ENCODE measurements at places on chromosomes 3 and 15.

- DNase-seq, result no peak
These were observed 45.7 kb downstream of the RLBP1 start for GRCh38 chr15:89175617-89176191.

DNA sequence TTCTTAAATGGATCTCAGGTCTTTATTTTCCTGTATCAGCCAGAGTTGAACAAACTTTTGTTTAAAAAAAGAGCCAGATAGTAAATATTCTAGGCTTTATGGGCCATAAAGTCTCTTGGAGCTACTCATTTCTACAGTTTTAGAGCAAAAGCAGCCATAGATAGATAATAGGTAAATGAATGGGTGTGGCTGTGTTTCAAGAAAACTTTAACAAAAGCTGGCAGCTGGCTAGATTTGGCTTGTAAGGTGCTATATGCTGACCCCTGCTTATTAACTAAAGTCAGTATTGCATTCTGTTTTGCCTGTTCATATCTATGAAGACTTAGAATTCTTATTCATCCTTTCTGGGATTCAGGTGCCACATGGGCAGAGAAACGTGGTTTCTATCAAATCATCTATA, 29.0 kb downstream of the MFN1 start:
- DNase-seq, result no peak

GRCh38 chr3:72722930-72723726, 125.1 kb downstream of the SHQ1 start:
- no peak for DNase-seq

- no peak for DNase-seq
These were observed 8.9 kb upstream of the IDH3A start for GRCh38 chr15:78140292-78140691.

DNA sequence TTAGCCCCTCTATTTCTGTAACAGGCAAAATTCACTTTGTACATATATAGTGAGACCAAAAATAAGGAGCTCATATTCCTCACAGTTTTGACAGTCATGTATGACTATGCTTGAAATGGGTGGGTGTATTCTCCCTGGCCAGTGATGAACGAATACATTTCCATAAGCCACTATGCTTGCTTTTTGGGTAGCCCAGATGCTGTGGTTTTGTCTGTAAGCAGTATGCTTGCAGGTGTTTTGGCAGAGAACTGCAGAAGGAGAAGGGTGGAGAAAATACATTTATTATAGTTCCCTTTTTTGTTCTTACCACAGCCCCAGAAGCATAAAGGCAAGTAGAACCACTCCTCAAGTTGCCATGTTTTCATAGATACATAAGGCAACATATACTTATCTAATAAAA, 131.2 kb downstream of the RBMS3 start:
- DNase-seq, result no peak

DNA sequence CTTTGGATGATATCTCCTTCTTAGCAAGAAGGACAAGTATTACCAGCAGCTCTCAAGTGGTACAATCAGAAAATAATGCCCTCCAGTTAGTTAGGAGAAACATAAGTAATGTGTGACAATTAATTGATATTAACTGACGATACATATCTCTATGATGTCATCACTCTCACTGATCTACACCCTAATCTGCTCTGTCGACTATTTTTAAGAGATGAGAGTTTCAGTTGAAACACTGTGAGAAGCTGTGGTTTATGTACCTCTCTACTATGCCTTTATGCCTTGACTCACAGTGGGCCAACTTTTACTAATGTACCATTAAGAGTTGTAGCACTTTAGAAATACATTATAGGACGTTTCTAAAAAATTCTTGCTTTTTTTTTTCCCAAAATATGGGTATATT, 8.6 kb downstream of the CEP152 start:
- DNase-seq, result no peak

GRCh38 chr3:104526901-104527401, 839.8 kb upstream of the ALCAM start:
- no peak for DNase-seq

DNA sequence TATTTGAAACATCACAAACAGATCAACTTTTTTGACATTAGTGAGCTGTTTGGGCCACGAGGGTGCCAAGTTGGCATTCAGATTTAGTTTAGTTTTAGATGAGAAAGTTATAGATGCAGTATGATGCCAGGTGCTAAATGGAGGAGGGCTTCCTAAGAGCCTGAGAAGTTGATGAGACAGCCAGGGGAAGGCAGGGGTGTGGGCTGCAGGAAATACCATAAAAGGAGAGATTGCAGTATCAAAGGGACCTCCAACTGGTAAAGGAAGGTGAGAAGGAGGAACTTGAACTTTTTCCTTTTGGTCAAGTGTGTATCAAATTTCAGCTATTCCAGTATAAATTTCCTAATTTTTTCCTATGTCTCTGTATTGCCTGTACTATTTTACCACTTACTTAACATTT, 2.0 kb upstream of the TNIK start:
- no peak for DNase-seq

DNA sequence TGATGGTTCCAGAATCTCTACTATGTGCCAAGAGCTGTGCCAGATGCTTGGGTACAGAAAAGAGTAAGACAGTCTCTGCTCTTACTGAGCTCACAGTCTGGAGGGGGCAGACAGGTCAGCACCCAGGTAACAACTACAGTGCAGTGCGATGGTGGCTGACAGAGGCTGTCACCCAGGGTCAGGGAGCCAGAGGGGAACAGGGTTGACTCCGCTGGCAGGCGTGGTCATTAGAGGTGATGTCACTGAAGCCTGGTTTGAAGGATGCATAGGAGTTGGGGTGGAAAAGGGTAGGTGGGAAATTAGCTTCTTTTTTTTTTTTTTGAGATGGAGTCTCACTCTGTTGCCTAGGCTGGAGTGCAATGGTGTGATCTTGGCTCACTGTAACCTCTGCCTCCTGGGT, 31.5 kb downstream of the GNB5 start:
- no peak for DNase-seq

GRCh38 chr3:87175732-87176131, 51.4 kb upstream of the CHMP2B start:
- DNase-seq, result no peak

DNA sequence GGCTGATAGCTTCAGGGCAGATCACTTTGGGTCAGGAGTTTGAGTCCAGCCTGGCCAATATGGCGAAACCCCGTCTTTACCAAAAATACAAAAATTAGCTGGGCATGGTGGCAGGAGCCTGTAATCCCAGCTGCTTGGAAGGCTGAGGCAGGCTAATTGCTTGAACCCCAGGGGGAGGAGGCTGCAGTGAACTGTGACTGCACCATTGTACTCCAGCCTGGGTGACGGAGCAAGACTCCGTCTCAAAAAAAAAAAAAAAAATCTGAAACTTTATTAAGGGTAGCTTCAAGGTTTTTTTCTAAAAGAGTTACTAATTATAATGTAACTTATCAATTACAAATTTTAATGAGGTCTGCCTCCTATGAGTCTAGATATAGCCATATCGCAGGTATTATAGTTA, 5.1 kb downstream of the NECTIN3 start:
- no peak for DNase-seq

GRCh38 chr3:133491481-133492059, 81.9 kb upstream of the CDV3 start:
- DNase-seq, result no peak

DNA sequence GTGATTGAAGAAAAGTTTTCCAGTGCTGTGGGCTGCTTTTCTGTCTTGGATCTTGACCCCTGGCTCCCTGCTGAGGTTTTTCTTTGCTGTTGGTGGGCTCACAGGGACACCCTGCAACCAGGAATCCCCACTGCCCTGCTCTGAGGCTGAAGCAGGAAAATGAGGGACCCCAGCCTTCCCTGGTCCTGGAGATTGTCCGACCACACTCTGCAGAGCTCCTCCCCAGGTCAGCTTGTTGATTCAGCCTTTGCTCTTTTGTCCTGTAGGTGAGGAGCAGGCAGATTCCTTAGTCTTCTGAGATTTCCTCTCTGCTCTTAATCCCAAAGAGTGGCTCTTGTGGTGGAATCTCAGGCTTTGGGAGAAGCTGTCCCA, 194.5 kb downstream of the RPLP1 start:
- DNase-seq, result no peak

GRCh38 chr3:128983293-128984069, 10.4 kb downstream of the CFAP92 start:
- no peak for DNase-seq

GRCh38 chr15:66400351-66400774, 13.7 kb downstream of the MAP2K1 start:
- no peak for DNase-seq

GRCh38 chr3:107430214-107430995, 53.2 kb downstream of the CCDC54 start:
- DNase-seq, result peak; percentile 45

DNA sequence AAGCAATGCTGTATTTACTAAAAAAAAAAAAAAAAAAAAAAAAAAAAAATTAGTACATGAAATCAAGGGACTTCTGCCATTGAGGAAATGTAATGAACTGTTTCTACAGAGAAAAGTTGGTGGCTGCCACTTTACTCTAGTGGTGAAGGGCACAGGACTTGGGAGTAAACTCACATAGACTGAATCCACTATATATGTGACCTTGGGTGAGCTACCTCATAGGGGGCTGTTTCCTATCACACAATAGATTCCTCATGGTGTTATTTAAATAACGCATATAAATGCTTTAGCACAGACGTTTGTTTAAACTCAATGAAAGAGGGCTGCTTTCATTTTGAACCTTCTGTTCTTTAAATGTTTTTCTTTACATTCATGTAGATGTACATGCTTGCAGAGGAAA, 25.8 kb downstream of the TERC start:
- DNase-seq, result no peak

DNA sequence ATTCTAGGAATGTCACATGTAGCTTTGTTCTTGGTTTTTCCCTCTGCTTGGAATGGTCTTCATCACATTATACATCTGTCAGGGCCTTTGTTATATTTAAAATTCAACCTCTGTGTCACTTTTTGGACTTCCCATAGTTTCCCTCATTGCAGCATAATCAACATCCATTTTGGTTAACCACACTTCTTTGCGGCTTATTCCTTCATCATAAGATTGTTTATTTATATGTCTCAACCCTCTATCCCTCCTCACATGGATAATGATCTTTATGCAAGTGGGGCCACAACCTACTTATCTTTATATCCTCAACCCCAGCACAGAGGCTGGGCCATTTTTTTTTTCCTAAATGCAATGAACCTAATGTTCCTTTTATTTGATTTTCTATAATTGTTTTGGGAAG, 260.0 kb upstream of the THBS1 start:
- DNase-seq, result no peak

DNA sequence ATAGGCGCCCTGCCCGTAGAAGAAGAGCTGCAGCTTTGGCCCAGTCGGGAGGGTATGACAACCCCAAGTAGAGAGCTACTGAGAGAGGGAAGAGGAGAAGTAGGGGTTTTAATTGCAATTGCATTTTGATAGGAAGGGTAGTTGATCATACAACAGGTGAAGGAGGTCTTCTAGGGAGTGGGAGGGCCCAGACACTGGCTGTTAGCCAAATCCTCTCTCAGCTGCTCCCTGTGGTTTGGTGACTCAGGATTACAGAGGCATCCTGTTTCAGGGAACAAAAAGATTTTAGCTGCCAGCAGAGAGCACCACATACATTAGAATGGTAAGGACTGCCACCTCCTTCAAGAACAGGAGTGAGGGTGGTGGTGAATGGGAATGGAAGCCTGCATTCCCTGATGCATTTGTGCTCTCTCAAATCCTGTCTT, 408.9 kb upstream of the THBS1 start:
- DNase-seq, result peak; percentile 68

- no peak for DNase-seq
These were observed at the start of gene CYP8B1 for GRCh38 chr3:42875325-42876151. Gene CYP8B1, minus strand, starts transcription at chr3:42875879. Its CDS starts 63 bp downstream, at chr3:42875816.

GRCh38 chr15:81029414-81030300, 28.9 kb downstream of the TLNRD1 start:
- DNase-seq, result no peak

DNA sequence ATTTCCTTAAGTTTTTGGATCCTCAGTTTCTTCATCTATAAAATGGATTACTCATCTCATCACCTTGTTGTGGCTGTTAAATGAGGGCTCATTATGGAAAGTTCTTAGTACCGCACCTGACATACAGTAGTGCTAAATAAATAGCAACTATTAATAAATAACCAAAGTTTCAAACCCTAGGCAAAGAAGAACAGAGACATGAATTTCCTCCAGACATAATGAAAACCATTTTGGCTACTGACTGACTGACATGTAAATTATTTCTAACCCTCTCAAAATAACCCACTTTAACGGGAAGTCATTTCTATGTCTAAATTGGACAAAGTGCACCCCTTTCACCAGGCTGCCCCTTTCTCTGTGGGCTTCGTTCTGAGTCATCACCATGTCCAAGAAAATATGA, 17.4 kb upstream of the KLHL6 start:
- DNase-seq, result no peak

GRCh38 chr15:55884223-55884622, 109.2 kb downstream of the NEDD4 start:
- DNase-seq, result no peak

DNA sequence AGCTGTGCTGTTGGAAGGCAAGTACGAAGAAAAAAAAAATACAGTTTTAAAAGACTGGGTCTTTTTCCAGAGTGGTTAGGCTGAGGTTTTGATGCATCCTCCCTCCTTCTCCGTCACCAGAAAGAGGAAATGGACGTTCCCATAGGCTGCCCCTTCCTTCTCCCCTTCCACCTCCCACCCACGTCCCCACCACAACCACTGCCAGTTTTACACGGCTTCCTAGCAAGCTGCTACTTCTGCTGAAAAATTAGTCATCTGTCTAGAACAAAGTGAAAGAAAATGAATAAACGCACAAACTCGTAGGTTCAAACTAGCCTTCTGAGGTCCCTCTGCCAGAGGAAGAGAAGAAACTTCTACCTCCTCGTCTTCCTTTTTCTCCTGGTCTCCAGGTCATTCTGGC, 71.6 kb upstream of the RPL35A start:
- DNase-seq, result no peak

GRCh38 chr3:12280357-12280806, 8.5 kb upstream of the PPARG start:
- no peak for DNase-seq

DNA sequence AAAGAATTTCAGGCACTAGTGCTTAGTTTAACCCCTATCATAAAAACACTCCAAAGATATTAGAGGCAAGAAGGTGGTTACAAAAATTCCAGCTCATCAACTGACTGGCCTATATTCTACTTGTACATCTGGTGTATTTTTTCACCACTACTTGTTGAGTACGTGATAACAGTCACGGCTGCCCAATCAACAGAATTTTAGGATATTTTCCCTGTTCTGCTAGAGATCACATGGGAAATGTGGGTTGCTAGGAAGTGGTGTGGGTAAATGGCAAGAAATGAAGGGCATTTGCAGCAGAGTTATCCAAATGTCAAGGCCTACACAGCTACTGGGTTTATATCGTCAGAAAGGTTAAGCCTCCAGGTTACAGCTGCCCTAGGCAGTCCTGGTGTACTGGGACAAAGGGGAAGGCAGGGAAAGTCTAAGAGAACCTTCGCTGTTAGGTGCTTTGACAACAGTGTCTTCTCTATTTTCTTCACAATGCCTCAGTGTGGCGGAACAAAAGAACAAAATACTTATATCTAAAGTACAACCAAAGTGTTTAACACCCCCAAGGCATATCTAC, 81.9 kb downstream of the FMN1 start:
- DNase-seq, result no peak

- no peak for DNase-seq
These were observed 26.1 kb upstream of the SFMBT1 start for GRCh38 chr3:53071882-53072431.

GRCh38 chr3:195250473-195251251, 20.3 kb downstream of the XXYLT1 start:
- peak; percentile 46 for DNase-seq
